Hematopoietic multipotent progenitor cell (in vitro differentiated cells): ENCODE measurements at places on chromosomes 4 and X. TPM values are rescaled to one million over a fixed set of nuclear protein-coding genes. Genes with fewer than 3 reads are reported as not detected.

DNA sequence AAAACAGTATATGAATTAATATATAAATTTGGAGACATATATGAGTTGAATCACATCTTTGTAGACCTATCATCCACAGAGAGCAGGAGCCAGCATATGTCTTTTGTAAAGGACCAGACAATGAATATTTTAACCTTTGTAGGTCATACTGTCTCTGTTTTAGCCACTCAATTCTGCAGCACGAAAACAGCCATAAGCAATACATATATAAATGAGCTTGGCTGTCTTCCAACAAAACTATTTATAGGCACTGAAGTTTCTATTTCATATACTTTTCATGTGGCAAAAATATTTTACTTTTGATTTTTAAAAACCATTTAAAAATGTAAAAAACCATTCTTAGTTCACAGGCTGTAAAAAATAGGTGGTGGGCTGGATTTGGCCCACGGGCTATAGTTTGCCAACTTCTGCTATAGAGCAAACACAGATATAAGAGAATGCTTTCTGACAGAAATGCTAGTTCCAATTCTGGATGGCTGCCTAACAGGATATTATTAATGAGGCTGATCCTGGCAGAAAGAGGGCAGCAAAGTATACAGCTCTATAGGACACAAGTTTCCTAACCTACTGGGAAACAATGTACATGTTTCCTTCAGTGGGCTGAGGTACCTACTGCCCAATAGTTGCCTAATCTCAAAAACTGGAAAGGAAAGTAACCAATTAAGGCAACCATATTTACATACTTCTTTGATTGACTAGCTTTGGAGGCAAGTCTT, 58.1 kb upstream of the UCP1 start:
- DNase-seq, result no peak

DNA sequence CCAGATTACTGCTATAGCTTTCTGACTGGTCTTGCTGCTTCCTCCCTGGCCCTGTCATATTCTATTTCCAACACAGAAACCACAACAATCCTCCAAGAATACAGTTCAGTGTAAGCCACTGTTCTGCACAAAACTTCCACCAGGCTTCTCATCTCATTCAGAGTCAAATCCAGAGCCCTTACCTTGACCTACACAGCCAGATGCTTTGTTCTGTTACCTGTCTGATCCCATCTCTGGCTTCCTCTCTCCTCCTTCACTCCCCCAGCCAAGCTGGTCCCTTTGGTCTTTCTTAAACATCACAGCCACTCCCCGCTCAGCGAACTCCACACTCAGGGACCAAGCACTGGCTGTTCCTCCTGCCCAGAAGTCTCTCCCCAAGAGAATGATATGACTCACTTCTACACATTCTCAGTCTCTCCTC, 84.8 kb upstream of the BMP2K start:
- DNase-seq, result peak; percentile 39

The PAGE2 gene
- not detected for total RNA-seq

DNA sequence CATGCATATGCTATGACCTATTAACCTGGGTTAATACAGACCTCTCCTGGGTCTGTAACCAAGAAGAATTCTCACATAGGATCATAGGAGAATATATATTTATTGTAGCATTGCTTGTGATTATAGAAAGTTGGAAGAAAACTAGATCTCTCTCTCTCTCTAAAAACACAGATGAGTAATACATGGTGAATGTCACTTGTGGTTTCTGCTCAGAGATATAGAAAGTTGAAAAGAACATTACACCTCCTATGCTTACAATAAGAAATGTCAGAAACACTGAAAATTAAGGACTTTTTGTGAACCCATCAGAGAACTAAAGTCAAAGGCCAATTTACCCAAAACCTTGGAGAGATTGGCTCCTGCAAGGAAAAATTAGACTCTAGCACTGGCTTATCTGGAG, 1389.5 kb downstream of the FAM133A start:
- DNase-seq, result no peak

- DNase-seq, result no peak
These were observed 167.5 kb upstream of the FRMPD4 start for GRCh38 chrX:11970578-11971359.

GRCh38 chrX:52839137-52839536, 28.1 kb downstream of the XAGE5 start:
- DNase-seq, result no peak

GRCh38 chrX:68060506-68061205, 372.6 kb downstream of the OPHN1 start:
- peak; percentile 12 for DNase-seq

The ADAM29 gene
- under 0.01 TPM for total RNA-seq

DNA sequence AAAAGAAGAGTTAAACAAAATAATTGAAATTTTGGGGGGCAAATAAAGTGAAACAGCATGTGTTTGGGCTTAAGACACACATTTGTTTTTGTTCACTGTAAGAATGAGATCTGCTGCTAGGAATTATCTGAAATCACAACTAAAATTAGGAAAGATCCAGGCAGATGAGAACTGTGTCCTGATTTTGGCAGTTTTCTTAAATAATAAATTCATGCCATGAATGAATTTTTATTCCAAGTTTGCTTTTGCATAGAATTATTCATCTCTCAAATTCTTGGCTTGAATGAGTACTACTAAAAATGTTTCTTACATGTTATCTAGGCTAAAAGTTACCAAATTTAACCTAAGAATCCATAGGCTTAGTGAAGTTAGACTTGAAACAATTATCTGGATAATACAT, 321.7 kb downstream of the ANK2 start:
- no peak for DNase-seq

The APOOL gene
- total RNA-seq, result 3.0 TPM

The BCOR gene
- total RNA-seq, result 79.4 TPM

The POU4F2 gene
- not detected for total RNA-seq

DNA sequence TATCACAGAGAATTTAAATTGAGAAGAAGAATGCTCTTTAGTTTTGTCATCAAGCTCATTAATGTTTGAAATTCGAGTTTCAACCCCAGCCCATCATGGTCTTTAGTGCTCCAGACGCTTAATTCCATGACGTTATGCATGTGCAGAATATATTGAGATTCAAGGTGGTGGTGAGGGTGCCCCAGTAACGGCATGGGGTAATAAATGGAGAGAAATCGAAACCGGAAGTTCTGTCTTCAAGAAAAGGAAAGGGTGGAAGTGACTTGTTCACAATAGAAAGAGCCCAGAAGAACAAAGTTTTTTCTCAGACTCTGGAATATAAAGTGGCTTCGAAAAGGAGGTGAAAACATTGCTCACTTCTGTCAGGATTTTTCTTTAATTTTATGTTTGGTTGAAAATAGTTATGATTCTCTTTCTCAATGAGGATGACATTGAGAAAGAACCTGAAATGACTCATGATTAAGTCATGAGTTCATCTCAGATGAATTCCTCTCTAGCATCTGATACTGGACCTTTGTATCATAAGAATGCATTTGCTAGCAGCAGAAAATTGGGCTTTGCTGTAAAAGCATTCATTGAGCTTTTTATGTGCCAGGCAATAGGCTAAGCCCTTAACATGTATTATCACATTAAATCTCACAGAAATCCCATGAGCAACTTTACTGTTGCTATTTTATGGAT, 779 bp upstream of the DDX60L start:
- peak; percentile 70 for DNase-seq

GRCh38 chr4:110004556-110004955, 91.9 kb downstream of the EGF start:
- no peak for DNase-seq

The STOX2 gene
- total RNA-seq, result 0.81 TPM

GRCh38 chr4:14958436-14958835, 43.8 kb upstream of the CPEB2 start:
- DNase-seq, result no peak

The PASD1 gene
- not detected for total RNA-seq

DNA sequence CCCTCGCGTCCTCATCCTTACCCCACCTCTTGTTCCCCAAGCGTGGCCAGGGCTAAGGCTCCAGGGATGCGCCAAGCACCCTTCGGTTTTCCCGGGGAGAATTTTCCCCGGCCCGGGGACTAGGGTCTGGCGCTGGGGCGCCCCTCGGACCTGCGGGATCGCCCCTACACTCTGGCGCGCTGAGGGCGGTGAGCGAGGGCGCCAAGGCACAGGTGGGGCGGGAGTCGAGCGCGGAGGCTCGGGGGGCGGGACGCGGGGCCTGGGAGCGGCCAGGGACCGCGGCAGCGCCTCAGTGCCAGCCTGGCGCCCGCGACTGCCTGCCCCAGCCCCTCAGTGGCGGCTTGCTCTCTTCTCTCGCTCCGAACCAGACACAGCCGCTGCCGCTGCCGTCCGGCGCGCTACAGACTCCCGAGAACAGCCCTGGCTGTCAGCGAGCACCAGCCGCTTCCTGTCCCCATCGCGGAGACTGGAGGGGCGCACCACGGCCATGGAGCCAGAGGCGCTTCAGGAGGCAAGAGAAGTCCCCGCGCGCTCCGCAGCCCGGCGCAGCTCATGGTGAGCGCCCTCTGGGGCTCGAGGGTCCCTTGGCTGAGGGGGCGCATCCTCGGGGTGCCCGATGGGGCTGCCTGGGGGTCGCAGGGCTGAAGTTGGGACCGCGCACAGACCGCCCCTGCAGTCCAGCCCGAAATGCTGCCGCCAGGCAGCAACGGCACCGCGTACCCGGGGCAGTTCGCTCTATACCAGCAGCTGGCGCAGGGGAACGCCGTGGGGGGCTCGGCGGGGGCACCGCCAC, at the start of gene DRD5:
Gene DRD5, plus strand, starts transcription at position 292 of the 793 bp plus-strand sequence. Its CDS starts 396 bp downstream, at position 688.
- DNase-seq, result no peak

- DNase-seq, result no peak
These were observed 8.1 kb upstream of the RPGR start for GRCh38 chrX:38335382-38335781.

- DNase-seq, result no peak
These were observed 750.8 kb downstream of the CENPC start for GRCh38 chr4:66794390-66795034.

The CYP2U1 gene
- total RNA-seq, result 4.3 TPM

DNA sequence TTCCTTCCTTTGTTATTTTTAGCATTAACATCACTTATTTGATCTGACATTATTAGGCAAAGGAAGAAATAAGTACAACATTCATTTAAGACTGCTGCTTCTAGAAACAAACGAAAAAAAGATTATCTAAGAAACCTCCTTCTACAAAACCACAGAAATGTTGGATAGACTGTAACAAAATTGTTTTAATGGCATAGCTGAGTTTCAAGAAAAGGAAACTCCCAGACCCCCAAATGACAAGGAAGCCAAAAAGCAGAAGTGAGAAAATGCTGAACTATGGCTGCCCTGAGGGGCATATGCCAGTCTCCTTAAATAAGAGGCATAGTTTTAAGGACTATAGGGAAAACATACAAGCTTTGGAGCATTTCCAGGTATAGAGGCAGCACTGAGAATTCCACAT, 1431.6 kb upstream of the TENM3 start:
- no peak for DNase-seq

GRCh38 chrX:110600745-110601310, 194.8 kb downstream of the CHRDL1 start:
- DNase-seq, result no peak

- peak; percentile 58 for DNase-seq
These were observed 33.5 kb upstream of the CHRNA9 start for GRCh38 chr4:40301603-40302002.

The BCORL1 gene
- 7.0 TPM for total RNA-seq
